ENCODE measurements at places on chromosomes 7 and 10. TPM values are rescaled to one million over a fixed set of nuclear protein-coding genes. Genes with fewer than 3 reads are reported as not detected.
A peak's percentile ranks its signal among the peaks of the same experiment; 100 is the strongest.

DNA sequence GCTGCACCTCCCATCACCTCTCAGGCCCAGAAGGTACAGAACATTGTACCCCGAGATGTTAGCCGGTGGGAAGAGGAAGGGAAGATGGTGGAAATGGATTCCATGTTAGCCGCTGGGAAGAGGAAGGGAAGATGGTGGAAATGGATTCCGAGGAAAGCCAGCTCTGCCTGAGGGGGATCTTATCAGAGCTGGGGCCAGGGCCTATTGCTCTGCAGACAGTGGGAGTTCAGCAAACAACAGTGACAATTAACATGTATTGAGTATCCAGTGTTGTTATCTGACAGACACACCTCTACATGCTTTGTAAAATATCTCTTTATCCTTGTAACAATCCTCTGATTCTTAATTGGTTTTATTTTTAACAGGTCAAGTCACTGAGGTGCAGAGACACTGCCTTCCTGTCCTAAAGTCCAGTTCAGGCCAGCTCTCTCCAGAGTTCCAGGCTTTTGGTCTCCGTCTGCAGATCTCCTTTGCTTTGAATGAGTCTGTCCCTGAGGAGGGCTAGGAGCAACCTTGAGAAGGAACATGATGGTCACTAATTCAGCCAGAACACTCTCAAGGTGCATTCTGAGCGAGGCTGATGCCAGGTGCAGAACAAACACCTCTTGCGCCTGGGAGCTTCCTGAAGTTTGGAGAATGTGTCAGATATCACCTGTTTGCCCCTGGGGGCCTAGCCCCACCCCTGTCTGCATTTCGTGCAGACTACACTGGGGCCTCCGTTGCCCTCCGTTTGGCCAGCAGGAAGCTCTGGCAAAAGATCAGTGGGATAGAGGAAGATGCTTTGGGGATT is 82.4 kb upstream of the PODXL start:
- no peak for DNase-seq
- no peak overlapping the region for H3K27ac ChIP-seq
- no peaks in the 10 kb centered on the region for H3K36me3 ChIP-seq
- H3K4me1 ChIP-seq, result no peaks in the 10 kb centered on the region

GRCh38 chr10:100687143-100688003 is 58.0 kb upstream of the PAX2 start:
- no peaks in the 10 kb centered on the region for H3K36me3 ChIP-seq
- H3K27me3 ChIP-seq, result no peaks in the 10 kb centered on the region
- no peak for DNase-seq
- no peaks in the 10 kb centered on the region for H3K4me1 ChIP-seq
- H3K4me3 ChIP-seq, result no peak overlapping the region

GRCh38 chr7:117134889-117135552 is 181.7 kb downstream of the ST7 start:
- H3K36me3 ChIP-seq, result no peaks in the 10 kb centered on the region
- no peaks in the 10 kb centered on the region for H3K27me3 ChIP-seq
- no peaks in the 10 kb centered on the region for H3K4me1 ChIP-seq
- H3K27ac ChIP-seq, result no peak overlapping the region
- no peak overlapping the region for H3K4me3 ChIP-seq

DNA sequence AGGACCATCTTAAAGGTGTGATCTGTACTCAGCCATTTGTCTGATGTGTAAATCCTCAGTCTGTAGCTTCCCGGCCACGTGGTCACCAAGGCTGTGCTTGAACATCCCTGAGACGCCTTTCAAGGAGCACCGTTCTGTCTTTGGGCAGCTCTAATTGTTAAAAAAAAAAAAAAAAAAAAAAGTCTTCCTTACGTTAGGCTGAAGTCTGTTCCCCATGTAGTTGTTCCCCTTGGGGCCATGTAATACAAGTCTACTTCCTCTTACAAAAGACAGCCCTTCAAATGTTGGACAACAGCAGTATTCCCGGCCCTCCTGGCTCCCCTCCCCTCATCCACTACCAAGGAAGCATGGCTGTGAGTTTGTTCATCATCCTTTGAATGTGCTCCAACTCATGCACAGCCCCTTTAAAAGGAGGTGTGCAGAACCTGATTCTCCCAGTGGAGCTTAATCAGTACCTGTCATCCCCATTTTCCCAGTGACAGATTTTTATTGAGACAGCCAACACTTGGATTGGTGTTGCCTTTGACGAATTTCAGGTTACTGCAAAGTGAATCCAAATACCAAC is 392.2 kb upstream of the GALNT17 start:
- DNase-seq, result no peak
- no peaks in the 10 kb centered on the region for H3K27me3 ChIP-seq
- no peaks in the 10 kb centered on the region for H3K4me1 ChIP-seq
- peak overlapping the region; percentile 8 for H3K27ac ChIP-seq
- no peak overlapping the region for H3K4me3 ChIP-seq
- H3K36me3 ChIP-seq, result no peaks in the 10 kb centered on the region

DNA sequence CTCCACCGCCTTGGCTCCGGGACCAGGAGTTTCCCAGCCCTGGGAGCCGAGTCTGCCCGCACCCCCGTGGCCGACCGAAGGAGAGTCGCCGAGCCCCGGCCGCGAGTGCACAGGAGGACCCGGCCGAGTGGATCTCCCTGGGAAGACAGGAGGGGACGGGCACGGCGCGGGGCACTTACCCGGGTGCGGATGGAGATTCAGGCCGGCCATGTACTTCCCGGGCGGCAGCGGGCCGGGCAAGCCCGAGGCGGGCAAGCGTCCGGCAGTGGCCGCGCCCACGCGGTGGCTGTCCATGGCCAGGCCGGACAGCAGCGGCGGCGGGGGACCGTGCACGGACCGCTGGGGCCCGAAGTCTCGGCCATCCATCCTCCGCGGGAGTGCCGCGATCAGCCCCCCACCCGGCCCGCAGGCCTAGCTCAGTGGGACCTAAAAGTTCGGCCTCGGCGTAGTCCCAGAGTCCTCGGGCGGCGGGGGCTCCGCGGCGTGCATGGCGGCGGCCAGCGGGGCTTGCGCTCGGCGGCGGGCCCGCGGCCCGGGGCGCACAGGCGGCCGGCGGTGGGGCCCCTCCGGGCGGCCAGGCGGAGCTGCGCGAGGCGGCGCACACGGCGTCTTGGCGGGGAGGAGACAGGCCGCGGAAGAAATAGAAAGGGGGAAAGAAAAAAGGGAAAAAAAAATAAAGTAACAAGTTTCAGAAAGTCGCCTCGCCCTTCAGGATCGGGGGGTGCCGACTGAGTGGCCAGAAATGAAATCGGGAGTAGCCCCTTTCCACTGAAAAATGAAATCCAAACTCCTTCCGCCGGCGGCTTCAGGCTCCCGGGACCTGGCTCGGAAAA is 2.5 kb downstream of the TNRC18 start:
- peak overlapping the region; percentile 99 for H3K27ac ChIP-seq
- peak overlapping the region; percentile 98 for H3K4me3 ChIP-seq
- DNase-seq, result no peak
- H3K27me3 ChIP-seq, result no peaks in the 10 kb centered on the region
- peaks cover 15% of the 10 kb centered on the region for H3K4me1 ChIP-seq

DNA sequence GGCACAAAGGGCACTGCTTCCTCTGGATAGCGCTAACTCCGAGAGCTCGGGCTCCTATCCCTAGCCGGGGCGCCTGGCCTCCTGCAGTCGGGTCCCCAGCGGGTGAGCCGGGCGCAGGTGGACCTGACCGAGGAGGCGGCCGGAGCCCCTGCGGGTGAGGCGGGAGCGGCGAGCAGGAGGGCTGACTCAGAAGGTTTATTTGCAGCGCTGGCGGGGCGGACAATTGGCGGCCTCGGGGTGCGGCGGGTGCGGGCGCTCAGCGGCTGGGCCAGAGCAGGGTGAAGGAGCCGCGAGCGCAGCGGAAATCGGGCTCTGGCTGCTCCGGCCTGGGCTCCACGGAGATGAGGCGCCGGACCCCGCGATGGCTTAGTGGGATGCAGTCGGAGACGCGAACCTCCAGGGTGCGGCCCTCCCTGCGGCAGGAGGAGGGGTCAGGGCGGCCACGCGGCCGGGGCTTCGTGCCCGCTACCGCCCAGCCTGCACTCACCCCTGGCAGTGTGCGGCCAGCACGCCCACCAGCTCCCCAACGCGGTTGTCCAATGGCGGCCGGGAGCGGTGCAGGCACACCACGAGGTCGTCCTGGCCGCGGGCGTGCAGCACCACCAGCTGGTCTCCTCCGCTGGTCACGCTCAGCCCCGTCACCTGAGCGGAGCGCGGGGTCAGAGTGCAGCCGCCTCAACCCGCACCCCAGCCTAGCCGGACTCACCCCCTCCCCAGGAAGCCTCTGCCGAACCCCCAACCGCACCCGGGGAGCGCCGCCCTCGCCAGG is 16.1 kb downstream of the MYO1G start:
- H3K4me3 ChIP-seq, result peak overlapping the region; percentile 65
- H3K4me1 ChIP-seq, result no peaks in the 10 kb centered on the region
- H3K27me3 ChIP-seq, result no peaks in the 10 kb centered on the region
- H3K36me3 ChIP-seq, result no peaks in the 10 kb centered on the region
- no peak overlapping the region for H3K27ac ChIP-seq
- no peak for DNase-seq

GRCh38 chr10:78336402-78336791 is 302.7 kb downstream of the RPS24 start:
- H3K36me3 ChIP-seq, result no peaks in the 10 kb centered on the region
- H3K27me3 ChIP-seq, result no peaks in the 10 kb centered on the region
- no peak overlapping the region for H3K27ac ChIP-seq
- no peaks in the 10 kb centered on the region for H3K4me1 ChIP-seq
- peak; percentile 15 for DNase-seq

DNA sequence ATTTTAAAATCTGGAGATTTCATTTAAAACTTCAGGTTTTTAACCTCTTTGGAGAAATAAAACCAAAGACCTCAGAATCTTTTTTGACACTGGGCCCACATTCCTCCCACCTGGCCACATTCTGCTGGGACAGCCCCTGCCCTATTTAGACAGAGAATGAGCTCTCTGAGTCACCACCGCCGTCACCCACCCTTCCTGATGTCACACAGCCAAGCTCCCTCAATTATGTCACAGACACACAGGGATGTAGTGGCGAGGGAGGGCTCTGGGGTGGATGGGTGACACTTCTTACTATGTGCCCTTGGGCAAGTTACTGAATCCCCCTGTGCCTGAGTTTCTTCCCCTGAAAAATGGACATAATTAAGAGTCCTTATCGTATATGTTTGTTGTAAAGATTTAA is 162.6 kb downstream of the RAB11FIP2 start:
- H3K4me3 ChIP-seq, result no peak overlapping the region
- no peak for DNase-seq
- no peaks in the 10 kb centered on the region for H3K36me3 ChIP-seq
- H3K4me1 ChIP-seq, result no peaks in the 10 kb centered on the region
- H3K27me3 ChIP-seq, result no peaks in the 10 kb centered on the region
- H3K27ac ChIP-seq, result no peak overlapping the region

DNA sequence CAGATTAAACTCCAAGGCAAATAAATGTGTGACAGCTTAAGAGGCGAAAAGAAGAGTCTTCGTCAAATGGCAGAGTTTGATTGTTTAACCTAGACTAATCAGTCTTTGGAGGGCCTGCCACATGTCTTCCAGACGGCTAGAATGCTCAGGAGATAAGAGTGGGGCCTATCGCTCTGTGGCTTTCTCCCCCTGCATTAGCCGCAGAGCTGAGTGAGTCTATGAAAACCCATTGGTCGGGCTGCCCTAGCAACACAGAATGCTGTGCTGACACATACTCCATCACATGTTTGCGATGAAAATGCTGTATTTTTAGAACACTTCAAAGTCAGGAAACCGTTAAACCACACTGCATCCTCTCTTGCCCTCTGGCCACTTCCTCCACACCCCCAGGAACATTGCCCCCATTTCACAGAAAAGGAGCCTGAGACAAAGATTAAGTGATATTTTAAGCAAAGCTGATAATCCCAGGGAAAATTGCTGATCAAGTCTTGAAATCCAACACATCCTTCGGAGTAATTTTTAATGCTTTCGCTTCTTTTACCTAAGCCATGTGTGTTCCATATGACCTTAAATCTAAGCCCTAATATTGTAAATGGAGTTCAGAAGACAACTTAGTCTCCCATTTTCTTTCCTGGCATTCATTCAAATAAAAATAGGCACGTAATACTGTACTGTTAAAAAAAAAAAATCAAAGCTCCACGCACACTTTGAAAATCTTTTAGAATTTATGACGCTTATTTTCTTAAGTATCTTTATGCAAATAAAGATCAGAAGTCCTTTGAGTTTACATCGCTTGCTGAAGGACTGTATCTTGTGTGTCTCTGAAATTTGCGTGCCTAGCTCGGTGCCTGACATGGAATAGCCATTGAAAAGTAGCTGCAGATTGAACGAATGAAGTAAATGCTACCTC is 161.2 kb downstream of the CELF2 start:
- H3K36me3 ChIP-seq, result no peaks in the 10 kb centered on the region
- H3K27ac ChIP-seq, result no peak overlapping the region
- H3K4me3 ChIP-seq, result no peak overlapping the region
- no peaks in the 10 kb centered on the region for H3K4me1 ChIP-seq
- no peaks in the 10 kb centered on the region for H3K27me3 ChIP-seq

DNA sequence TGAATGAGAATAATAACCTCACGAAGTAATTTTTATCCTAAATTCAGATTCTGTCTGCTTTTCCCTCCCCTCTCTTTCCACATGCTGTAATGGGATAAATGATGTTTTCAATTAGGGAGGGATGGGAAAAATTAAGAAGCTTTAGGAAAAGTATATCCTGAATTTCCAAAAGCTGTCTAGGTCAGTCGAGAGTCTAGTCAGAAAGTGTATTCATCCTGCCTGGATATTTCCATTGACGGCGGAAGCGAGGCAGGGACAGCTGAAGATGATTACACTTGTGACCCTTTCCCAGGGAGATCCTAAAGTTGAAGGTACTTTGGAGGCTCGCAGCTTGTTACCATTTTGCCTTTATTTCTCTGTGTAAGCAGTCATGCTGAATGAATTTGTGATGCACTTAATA is 204.1 kb downstream of the ZNF365 start:
- no peak overlapping the region for H3K27ac ChIP-seq
- H3K4me3 ChIP-seq, result no peak overlapping the region
- H3K27me3 ChIP-seq, result no peaks in the 10 kb centered on the region
- H3K4me1 ChIP-seq, result no peaks in the 10 kb centered on the region

DNA sequence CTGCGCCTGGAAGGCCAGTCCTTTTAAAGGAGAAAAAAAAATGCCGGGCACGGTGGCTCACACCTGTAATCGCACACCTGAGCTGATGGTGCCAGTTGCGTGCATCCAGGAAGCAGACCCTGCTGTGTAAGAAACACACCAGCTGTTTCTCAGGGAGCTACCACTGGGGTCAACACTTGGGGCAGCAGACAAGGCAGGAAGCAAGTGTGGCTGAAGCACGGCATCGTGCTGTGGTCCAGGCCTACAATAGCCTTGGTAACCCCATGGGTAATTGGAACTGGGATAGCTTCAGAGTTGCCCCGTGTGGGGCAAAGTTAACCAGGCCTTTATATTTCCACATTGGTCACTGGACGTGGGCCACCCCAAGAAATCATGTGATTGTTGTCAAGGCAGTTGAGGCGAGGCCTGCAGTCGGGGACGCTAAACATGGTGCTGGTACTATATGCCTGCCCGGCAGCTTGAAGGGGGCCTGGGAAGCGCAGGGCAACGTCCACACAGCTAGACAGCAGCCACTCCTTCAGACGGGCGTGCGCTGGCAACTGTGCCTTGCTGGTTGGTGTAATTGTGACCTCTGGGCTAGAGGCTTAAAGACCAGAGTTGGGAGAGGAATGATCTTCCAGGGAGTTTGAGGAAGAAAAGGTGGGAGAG is 2.5 kb upstream of the TACR2 start:
- H3K27me3 ChIP-seq, result no peaks in the 10 kb centered on the region
- H3K36me3 ChIP-seq, result no peaks in the 10 kb centered on the region
- H3K4me3 ChIP-seq, result no peak overlapping the region
- no peak for DNase-seq
- no peak overlapping the region for H3K27ac ChIP-seq

Gene DNAH11
- total RNA-seq, result 0.32 TPM

Gene FFAR4
- total RNA-seq, result 0.33 TPM

Gene CH25H
- total RNA-seq, result 6.0 TPM

Gene CFAP70
- total RNA-seq, result 10.4 TPM

Gene JCAD
- 69.3 TPM for total RNA-seq

Gene SFTPA1
- not detected for total RNA-seq

Gene GNB2
- 113 TPM for total RNA-seq

Gene HMX2
- total RNA-seq, result not detected

Gene SLC16A12
- 3.4 TPM for total RNA-seq

All from breast epithelium (tissue), 4 donors.